Cortex of kidney (tissue), 1 donor: ENCODE measurements at places on chromosomes 7 and 10.

DNA sequence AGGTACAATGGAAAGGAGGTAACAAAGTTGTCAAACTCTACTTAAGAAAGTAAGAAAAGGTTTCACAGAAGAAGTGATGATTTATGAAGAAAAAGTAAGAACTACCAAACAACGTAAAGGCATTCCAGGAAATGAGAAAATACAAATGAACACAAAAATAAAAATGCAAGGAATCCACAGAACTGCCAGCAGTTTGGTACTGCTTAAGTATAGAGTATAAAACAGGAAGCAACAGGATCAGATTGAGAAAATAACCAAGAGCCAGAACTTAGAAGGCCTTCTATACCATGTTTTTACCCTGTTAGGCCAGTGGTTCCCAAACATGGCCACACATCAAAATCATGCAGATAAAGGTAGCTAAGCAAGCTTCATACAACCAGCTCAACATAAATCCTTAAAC, 9.2 kb downstream of the NDUFA5 start:
- DNase-seq, result no peak

DNA sequence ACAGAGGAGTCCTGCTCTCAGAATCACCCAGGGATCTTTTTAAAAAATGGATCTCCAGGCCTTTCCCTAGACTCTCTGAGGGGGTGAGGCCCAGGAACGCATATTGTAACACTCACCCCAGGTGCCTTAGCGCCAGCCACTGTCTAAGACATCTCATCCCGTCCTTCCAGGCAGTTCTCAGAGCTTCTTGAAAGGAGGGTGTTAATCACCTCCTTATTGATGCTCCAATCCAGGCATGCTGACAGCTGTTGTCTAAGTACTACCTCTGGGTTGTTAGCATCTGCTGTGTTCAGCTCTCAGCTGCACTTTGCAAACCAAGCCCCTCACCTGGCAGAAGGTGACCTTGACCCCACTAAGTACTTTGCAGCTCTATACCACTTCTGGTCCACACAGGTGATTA, 36.0 kb downstream of the KIAA1549 start:
- no peak for DNase-seq

DNA sequence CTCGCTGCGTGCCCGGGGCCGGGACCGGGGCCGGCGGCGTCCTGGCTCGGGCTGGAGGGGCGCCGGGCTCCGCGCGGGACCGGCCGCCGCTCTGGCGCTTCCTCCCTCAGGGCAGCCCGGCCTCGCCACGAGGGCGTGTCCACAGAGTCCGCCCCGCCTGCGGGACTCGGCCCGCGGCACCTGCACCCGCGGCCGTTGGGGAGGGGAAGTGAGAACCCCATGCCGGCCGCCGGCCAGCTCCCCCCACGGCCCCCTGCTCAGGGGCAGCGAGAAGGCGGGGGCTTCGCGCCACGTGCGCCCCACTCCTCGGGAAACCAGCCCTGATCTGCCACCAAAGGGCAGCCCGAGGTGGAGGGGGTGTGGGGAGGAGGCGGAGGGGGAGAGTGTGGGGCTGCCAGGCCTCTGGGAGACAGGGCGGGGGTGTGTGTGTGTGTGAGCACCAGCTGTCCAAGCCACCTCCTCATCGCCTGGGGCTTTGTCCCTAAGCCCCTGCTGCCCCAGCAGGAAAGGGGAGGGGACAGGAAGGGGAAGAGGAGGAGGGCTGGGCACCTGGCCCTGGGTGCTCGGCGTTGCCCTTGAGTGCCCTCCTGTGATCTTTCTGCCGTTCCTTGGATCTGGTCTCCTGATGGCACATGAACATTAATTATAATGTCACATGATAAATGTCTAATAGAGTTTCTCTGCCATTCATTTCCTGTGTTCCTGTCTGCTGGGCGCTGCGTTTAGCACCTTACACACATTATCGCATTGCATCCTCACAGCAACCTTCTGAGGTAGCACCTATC, at the start of gene PIK3AP1:
Gene PIK3AP1 (minus strand): TSS at position 93 of the 785 bp plus-strand sequence. CDS start 120 bp downstream, outside the sequence.
- no peak for DNase-seq

DNA sequence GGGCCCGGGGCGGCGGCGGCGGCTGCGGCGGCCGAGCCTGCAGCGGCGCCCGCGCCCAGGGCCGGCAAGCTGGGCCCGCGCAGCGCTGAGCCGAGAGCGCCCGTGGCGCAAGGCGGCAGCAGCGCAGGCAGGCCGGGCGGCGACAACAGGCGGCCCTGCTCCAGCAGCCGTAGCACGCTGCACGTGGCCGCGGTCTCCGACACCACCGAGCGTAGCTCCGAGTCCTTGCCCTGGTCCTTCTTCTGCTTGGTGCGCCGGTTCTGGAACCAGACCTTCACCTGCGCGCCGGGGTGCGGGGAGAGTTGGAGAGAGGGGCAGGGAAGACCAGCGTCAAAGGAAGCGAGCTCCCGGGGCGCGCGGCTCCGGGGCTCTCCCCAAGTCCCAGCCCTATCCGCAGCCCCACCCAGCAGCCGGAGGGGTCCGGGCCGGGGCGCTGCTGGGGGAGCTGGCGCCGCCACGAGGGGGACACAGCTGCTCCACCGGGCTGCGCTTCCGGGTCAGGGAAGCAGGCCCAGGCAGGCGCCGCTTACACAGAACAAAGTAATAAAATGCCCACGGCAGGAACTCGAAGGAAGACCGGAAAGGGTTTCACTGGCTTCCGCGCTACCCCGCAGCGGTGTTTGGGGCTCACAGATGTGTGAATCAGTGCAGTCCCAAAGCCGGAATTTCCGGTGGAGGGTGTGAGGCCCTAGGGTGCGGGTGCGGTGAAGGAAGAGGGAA, 3.6 kb downstream of the VAX1 start:
- no peak for DNase-seq

GRCh38 chr10:79397575-79398303, 47.7 kb downstream of the ZCCHC24 start:
- DNase-seq, result no peak

DNA sequence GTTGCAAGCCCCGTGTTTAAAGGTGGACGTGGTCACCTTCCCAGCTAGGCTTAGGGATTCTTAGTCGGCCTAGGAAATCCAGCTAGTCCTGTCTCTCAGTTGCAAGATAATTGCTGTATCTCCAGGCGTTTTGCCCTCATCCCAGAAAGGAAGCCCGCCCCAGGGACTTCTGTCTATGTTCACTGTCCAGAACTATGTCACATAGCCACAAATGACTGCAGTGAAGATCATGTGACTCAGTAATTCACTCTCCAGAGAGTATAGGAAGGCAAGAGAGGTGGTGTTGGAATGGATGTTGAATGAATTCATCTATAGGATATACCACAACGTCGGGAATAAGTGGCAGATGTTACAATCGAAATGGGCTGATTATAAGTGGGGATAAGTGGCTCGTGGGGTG, 349 bp upstream of the ERVW-1 start:
- no peak for DNase-seq

DNA sequence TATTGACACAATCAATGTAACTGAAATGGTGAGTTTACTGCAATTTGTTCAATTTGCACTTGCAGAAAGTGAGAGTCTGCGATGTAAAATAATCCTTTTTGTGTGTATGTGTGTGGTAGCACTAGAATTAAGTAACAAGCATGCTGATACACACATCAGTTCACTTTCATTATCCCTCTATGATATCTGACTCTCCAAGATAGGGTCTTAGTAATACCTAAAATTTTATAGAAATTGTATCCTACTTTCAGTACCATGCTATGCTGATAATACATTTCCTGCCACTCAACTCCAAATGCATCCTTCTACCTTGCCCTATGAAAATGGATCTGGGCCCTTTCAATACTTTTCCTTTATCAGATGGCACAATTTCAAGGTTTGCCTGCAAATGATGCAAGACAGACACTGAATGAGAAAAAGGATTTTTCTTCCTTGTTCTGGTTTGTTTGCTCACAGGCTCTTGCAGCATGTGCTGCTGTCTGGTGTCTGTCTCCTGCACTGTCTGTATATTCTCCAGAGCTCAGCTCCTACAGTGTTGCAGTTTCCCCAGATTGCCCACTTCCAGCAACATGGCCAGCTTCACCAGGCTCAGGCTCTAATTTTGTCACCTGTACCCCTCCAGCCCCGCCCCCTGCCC, 297.9 kb upstream of the HGF start:
- DNase-seq, result no peak
